GM10248 (cell line): ENCODE measurements at places on chromosomes 16 and 17.

- no peak for DNase-seq
These were observed 25.8 kb downstream of the ABR start for GRCh38 chr17:1153795-1154546.

- no peak for DNase-seq
These were observed 2.2 kb downstream of the C16orf95 start for GRCh38 chr16:87314990-87315420.

- DNase-seq, result no peak
These were observed 22.1 kb downstream of the CDK5R1 start for GRCh38 chr17:32508926-32509325.

- no peak for DNase-seq
These were observed 5.1 kb upstream of the RASL10B start for GRCh38 chr17:35726127-35726952.
